ENCODE measurements at places on chromosomes 5 and 9.

DNA sequence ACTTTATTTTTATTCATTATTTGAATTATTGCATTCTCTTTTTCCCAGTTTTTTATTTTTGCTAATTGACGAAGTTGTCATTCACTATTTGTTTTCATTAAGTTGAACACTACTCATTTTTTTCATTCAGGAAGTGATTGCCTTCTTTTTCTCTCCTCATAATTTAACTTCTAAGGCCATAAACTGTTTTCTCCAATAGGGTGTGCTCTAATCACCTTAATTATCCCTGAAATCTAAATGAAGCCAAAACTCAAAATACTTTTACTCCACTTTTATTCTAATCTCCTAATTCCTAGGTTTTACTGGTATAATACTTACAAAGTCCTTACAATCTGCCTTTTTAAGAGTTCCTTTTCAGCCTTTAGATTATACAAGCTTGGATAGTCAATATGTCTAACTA, 2.9 kb upstream of the OR13C2 start:
- DNase-seq: no peak

DNA sequence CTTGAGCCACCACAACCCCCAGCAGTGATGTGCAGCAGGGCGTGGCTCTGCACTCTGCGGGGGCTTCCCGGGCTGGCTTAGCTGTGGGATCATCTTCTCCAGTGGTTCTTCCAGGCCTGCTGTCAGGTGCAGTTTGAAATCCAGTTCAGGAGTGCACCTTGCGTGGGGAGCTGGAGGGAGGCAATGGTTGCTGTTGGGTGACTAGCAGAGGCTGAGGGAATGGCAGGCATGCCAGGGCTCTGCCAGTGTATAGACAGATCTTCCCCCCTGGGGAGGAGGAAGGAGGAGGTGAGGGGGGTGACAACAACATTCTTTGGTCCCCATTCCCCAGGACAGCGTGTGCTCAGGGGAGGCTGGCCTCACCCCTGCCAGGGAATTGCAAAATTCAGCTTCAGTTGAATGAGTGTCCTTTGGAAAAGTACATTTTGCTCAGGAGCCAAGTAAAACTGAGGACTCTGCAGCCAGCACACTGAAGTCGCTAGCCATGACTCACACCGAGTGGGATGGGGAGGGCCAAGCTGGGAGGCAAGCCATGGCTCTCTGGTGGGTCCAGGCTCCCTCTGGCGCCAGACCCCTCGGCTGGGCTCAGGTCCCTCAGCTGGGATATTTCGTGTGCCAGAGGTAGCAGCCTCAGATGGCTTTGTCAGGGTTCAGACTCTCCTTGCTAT, 35.0 kb downstream of the ERGIC1 start:
- no peak for DNase-seq

GRCh38 chr5:15835514-15835913, 335.5 kb downstream of the FBXL7 start:
- DNase-seq: no peak

GRCh38 chr5:5539590-5539989, 117.1 kb downstream of the ICE1 start:
- no peak for DNase-seq

GRCh38 chr5:114407783-114408182, 45.9 kb downstream of the KCNN2 start:
- DNase-seq: no peak

GRCh38 chr5:156669416-156669815, 180.7 kb upstream of the PPP1R2B start:
- DNase-seq: no peak

DNA sequence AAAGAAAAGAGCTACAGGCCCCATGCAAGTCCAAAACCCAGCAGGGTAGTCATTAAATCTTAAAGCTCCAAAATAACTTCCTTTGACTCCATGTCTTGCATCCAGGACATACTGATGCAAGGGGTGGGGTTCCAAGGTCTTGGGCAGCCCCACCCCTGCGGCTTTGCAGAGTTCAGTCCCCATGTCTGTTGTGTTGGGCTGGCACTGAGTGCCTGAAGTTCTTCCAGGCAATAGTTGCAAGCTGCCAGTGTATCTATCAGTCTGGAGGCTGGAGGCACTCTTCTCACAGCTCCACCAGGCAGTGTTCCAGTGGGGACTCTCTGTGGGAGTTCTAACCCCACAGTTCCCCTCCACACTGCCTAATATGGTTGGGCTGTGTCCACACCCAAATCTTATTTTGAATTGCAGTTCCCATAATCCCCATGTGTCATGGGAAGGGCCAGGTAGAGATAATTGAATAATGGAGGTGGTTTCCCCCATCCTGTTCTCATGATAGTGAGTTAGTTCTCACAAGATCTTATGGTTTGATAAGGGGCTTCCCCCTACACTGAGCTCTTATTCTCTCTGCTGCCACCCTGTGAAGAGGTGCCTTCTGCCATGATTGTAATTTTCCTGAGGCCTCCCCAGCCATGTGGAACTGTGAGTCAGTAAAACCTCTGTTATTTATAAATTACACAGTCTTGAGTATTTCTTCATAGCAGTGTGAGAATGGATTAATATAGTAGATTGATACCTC, 237.5 kb upstream of the ADRA1B start:
- no peak for DNase-seq

GRCh38 chr9:108386859-108387384, 468.9 kb downstream of the ACTL7B start:
- DNase-seq: no peak

DNA sequence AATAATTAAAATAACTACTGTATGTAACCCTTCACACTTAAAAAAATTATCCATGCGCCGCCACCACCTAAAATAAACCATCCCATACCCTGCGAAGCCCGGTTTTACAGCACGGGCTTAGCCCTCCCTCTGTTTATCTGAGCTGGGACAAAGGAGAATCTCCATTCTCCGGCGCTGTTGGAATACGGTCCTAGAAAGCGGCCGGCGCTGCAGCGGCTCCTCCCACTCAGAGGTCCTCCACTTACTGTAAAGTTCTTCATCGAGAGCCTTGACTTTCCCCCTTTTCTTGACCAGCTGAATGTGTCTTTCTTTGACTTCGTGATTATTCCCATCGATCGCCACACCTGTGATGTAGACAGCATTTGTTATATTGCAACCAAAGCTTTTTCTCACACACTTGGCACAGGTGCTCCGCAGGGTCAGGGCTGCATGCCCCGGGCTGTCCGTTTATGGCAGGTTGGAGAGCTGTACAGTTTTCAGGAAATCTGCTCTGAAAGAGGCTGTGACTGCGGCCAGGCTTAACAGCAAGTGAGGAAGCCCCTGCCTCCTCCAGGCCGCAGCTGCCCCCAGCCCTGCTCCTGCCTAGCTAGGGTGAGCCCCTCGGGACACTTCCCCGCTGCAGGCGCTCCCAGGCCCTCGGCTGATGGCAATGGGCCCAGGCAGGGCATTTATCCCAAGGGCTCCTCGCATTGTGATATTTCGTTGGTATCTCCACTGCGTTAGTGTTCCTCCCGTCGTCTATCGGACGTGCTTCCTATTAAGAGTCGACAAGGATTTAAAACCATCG, 16.7 kb downstream of the GFPT2 start:
- no peak for DNase-seq

DNA sequence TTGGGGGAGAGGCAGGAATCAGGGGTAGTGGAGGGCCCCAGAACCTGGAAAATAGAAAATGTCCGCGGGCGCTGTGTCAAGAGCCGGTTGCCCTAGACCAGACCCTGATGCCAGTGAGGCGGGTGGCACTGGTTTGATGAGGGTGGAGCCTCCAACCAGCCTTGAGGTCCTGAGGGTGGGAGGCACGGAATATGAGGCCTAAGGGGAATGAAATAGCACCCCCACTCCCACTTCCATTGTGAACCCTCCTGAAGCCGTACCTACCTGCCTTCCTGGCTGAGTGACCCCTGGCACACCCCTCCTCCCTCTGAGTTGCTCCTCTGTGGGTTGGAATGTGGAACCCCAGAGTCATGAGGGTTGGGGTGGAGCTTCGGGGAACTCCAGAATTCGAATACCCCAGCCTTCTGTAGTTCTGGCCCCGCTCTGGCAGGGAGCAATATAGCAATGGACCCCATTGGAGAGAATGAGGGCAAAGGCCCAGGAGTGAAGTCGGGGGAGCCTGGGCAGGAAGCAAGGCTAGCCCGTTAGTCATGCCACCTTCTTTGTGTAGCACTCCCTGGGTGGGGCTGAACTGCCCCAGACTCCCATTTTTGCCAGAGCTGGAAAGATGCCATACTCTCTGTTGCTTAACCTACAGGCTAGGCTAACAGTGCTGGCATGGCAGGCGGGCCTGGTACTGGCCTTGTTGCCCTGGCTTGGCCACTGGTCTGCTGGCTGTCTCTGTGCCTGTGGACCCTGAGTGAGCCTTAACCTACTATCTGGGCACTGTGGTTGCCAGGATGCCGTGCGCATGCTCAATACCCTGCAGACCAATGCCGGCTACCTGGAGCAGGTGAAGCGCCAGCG, 1.0 kb downstream of the FPGS start:
- peak; percentile 10 for DNase-seq

- no peak for DNase-seq
These were observed 472.8 kb downstream of the CDK5RAP2 start for GRCh38 chr9:120107138-120107537.

DNA sequence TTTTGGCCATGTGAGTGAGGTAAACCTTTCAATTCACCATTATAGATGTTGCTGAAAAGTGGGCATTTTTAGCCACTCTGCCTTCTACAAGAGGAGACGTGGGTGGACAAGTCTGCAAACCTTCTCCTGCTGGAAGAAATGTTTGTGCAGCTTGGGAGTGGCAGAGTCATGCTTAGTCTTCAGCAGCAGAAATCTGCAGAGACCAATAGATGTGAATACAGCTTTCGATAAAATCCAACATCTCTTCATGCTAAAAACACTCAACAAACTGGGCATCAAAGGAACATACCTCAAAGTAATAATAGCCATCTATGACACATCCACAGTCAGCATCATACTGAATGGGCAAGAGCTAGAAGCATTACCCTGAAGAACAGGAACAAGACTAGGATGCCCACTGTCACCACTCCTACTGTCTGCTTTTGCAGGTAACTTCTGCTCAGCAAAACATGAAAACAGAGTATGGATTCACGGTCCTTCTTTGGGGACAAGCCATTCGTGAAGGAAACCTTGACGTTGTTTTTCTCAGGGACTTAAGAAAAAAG, 91.3 kb downstream of the RALGPS1 start:
- DNase-seq: no peak

GRCh38 chr5:151958111-151958510, 33.5 kb upstream of the GLRA1 start:
- DNase-seq: no peak

GRCh38 chr9:135906291-135907005, 898 bp downstream of the CAMSAP1 start:
- no peak for DNase-seq

GRCh38 chr5:40030661-40031060, 605.9 kb upstream of the DAB2 start:
- no peak for DNase-seq

DNA sequence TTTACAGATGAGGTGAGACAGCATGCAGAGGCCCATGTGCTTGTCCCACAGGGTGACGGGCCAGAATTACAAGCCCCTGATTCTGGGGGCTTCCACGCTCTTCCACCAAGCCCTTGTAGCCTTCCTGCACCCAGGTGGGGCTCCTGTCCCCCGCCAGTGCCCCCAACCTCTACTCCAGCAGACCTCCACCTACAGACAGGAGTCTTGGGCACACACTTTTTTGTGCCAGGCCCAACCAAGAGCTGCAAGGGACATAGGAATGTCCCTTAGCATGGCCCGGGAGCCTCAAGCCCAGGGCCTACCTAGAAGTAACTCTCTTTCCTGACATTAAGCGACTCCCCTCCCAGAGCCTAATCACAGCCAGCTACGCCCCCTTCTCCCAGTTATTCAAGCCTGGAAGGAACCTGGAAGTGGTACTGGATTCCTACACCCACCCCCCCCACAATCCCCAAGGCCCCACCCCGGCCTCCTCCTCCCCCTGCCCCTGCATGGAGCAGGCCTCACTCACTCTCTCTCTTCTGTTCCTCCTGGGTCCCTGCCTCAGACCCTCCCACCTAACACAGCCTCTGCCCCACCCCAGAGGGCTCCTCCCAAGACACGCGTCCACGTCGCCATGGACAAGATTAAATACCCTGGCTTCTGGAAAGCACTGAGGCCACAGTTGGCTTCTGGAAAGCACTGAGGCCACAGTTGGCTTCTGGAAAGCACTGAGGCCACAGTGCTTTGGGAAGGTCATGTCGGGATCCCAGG, 30.5 kb downstream of the ADAMTS2 start:
- DNase-seq: no peak

GRCh38 chr5:40446910-40447309, 232.8 kb upstream of the PTGER4 start:
- no peak for DNase-seq

GRCh38 chr9:108582726-108583125, 273.1 kb downstream of the ACTL7B start:
- no peak for DNase-seq

DNA sequence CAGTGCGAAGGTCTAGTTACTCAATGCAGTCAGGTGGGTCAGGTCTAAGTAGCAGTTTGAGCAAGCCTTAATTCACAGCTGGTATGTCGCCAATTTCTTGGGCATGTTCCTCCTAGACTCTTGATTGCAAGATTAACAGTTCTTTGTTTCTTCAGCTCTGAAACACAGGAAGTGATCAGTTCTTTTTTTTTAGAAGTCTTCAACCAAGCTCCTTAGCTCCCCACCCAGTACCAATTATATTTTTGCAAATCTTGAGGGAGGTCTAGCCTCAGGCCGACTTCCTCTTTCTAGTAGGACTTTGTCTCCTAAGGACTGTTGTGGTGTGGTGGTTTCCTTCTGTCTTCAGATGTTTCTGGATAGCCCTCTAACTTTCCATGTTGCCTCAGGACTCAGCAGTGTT, 2054.2 kb downstream of the MAT2B start:
- no peak for DNase-seq

GRCh38 chr5:100780376-100780870, 122.7 kb downstream of the ST8SIA4 start:
- peak; percentile 25 for DNase-seq

- DNase-seq: no peak
These were observed 313.0 kb upstream of the NREP start for GRCh38 chr5:112070022-112070421.
